ENCODE measurements at places on chromosomes 1 and 21.

GRCh38 chr1:193060115-193060403 lies 647 bp downstream of the RO60 start:
- DNase-seq: no peak

DNA sequence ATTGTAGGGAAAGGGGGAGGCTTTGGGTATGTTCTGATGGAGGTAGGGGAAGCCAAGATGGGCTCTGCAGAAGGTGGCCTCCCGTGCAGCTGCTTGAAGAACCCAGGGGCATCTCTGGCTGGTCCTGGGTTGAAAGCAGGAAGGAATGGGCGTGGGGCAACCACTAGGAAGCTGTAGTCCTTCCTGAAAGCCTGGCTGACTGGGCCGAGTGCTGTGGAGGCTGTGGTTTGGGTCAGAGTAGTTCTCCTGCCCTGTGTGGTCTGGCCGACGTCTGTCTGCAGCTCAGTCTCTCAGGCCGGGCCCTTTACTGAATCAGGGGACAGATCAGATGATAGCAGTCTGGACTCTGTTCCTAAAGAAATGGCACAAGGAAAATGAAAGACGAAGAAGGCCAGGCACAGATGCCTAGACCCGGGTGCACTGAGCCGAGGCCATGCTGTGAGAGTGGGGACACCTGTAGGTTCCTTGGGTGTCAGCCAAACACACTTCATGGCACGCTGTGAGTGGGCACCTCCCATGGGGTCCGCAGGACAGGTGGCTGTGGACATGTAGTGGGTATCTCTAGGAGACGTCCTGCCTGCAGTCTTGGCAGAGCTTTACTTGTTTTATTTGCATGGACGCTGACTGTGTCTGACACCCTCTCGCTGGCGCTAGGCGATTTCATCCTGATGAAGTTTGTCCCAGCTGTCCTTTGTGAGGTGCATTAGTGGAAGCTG lies 87.0 kb downstream of the POFUT2 start:
- no peak for DNase-seq

- peak; percentile 34 for DNase-seq
These were observed 1.3 kb upstream of the IL19 start for GRCh38 chr1:206769304-206769731.

DNA sequence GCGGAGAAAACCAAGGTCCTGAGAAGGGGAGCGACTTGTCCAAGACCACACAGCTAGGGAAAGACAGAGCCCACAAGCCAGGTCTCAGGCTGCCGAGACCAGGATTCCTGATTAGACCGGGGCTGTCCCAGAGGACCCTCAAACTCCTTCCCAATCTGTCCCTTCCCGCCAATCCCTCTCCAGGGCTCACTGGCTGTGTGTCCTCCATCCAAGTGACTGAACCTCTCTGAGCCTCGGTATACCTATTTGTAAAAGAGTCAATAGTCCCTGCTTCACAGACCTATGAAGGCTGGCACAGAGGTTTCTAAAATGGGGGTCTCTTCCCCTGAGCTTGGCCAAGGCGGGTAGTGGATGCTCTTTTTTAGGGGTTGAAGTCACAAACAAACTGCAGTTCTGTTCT lies 56.6 kb downstream of the PAX7 start:
- DNase-seq: no peak

DNA sequence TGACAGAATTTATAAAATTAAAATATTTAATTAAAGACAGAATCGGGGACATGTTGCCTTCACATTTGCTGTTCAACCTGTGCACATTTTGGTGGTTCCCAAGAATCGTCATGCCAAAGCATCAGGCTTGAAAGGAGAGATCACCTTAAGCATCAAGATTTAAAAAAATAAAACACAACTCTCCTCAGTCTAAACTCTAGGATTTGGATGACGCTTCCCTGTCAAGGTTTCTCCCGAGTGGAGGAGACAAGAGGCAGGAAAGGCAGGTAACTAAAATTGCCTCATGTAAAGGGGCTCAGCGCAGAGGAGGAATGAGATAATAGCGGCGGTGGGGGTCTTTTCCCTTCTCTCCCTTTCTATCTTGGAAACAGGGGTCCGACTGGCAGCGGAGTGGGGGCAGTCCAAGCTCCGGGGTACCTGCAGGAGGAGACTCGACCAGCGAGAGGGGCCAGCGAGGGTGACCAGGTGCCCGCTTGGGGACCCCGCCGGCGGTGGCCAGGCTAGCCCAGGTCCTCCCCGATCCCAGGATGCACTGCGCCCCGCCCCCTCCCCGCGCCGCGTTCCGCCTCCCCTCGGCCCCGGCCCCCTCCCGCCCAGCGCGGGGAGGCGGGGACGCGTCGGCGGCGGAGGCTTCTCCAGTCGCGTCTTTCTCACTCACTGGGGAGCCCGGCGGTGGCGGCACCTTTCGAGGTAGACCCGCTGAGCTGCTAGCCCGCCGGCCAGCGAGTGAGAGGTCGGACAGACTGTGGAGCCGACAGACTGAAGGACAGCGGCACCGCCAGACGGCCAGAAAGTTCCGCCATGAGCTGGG lies at the start of gene FNBP1L:
FNBP1L (plus strand) TSS at position 638 of the 811 bp plus-strand sequence; CDS start at position 802, 164 bp downstream.
- DNase-seq: peak; percentile 80

GRCh38 chr1:111471012-111471411 lies 2.8 kb upstream of the C1orf162 start:
- no peak for DNase-seq

GRCh38 chr1:78871249-78871648 lies 135.3 kb downstream of the ADGRL4 start:
- no peak for DNase-seq

GRCh38 chr1:58748666-58749065 lies 35.2 kb downstream of the JUN start:
- DNase-seq: no peak

DNA sequence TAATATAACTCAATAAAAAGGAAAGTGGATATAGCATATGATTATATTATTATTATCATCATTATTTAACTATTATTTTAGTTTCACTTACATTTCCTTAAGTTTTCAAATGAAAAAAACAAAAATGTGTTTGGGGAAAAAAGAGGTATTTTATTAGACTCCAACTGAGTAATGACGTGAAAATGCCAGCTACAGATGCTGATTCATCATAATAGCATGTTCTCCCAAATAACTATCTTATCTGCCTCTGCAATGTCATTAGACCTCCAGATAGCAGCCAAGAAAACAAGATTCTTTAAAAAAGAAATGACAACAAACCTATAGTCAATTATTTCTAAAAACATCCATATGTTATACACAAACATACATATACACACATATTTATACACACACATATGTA lies 1071.9 kb upstream of the TMPRSS15 start:
- no peak for DNase-seq

DNA sequence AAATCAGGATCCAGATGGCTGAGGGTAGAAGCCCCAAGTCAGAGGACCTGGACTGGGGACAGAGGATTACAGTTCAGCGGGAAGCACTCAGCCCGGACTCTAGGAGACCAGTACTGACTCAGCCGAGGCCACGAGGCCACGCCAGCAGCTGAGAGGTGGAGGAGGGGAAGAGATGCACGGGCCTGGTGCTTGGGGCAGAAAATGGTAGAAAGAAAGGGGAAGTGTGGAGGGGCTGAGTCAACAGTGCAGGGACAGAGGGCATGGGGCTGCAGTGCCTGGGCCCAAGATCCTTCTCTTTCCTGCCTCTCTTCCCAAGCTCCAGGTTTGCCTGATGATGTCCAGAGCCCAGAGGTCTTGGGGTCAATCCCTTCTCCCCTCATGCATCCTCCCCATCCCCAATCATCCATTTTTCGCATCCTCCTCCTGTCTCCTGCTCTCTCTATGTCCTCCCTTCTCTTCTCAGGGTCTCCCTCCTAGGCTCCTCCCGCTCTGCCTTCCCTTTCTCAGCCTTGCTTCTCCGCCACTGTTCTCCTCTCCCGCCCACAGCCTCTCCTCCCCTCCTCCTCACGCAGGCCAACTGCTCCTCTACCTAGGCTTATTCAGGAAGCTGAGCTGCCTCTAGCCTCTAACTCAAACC lies 7.7 kb downstream of the ARHGEF2 start:
- DNase-seq: no peak

GRCh38 chr1:56539520-56539931 lies 39.8 kb downstream of the PLPP3 start:
- no peak for DNase-seq

DNA sequence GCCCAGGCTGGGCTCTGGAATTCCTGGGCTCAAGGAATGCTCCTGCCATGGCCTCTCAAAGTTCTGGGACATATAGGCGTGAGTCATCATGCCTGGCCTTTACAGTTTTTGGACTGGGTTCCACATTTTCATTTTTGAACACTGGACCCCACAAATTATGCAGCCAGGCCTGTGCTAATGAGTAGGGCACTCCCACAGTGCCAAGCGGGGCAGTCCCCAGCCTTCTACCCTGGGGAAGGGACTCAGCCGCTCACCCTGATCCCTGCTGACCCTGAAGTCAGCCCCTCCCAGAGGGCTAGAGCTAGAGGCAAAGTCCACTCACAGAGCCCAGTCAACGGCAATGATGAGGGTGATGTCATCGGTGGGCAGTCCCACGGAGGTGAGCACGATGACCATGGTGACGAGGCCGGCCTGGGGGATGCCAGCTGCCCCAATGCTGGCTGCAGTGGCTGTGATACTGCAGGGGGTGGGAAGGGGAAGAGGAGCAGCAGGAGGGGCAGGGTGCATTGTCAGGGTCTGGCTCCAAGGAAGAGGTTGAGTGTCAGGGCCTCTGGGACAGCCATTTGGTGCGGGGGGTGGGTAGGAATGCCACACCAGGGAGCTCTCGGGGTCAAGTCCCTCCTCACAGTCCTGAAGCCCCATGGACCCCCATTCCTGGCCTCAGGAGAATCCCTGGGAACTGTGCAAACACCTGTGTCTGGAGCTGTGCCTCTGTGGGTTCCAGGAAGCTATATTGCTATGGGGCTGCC lies 27.6 kb downstream of the PODN start:
- DNase-seq: peak; percentile 36

DNA sequence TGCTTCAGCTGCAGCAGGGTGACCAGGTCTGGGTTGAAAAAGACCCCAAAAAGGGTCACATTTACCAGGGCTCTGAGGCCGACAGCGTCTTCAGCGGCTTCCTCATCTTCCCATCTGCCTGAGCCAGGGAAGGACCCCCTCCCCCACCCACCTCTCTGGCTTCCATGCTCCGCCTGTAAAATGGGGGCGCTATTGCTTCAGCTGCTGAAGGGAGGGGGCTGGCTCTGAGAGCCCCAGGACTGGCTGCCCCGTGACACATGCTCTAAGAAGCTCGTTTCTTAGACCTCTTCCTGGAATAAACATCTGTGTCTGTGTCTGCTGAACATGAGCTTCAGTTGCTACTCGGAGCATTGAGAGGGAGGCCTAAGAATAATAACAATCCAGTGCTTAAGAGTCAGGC lies 2.9 kb downstream of the C1QA start:
- no peak for DNase-seq

DNA sequence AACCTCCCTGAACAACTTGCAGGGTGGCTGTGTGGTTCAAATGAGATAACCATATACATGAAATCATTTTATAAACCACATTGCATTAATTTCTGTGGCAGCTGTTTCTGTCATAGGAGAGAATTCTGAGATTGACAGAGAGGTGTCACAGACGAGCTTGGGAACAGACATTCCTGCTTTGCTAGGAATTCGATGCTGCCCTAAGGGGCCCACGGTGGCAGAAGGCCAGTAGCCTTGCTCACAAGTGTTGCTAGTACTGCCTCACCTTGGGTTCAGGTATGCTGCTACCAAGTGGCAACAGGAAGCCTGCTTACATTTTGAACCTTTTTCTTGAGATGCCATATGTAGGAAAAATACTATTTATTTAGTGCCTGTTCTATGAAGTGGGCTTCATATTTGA lies 13.4 kb downstream of the KCNA10 start:
- DNase-seq: no peak

GRCh38 chr21:31343680-31344480 lies at the start of gene TIAM1:
TSS of gene TIAM1 (minus strand) at chr21:31344261. CDS start at chr21:31266972, 77,289 bp downstream.
- DNase-seq: peak; percentile 78

GRCh38 chr1:151539321-151540020 lies 638 bp upstream of the TUFT1 start:
- DNase-seq: peak; percentile 96

GRCh38 chr1:193520472-193520871 lies 334.1 kb upstream of the B3GALT2 start:
- DNase-seq: no peak

- DNase-seq: no peak
These were observed 15.9 kb upstream of the NASP start for GRCh38 chr1:45567911-45568310.

GRCh38 chr21:33942426-33942825 lies 26.8 kb upstream of the ATP5PO start:
- DNase-seq: no peak

Data from SW480 (cell line).